ENCODE measurements at places on chromosomes 13 and 19.

DNA sequence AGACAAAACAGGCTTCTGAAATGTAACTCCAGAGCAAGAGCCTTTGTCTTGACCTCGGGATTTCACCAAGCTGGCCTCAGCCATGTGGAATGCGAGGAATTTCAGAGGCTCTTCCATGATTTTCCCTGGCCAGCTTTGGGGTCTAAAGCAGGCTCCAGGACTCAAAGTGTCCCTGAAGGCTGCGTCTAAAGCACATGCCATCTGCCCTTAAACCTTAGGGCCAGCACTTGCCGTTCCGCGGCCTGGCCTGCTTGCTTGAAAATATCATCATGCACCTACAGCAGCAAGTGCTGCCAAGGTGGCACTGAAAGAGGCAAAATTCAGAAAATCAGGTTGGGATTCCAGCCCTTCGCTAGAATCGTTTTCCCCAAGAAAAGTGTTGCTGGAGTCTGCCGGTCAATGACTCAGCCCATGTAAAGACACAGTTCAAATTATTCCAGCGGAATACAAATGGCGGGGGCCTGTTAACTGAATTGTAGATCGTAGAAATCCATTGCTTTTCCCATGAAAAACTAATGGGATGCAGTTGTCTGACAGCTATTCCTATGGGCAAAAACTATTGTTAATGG is 105.7 kb upstream of the RAP2A start:
- peak; percentile 59 for DNase-seq

DNA sequence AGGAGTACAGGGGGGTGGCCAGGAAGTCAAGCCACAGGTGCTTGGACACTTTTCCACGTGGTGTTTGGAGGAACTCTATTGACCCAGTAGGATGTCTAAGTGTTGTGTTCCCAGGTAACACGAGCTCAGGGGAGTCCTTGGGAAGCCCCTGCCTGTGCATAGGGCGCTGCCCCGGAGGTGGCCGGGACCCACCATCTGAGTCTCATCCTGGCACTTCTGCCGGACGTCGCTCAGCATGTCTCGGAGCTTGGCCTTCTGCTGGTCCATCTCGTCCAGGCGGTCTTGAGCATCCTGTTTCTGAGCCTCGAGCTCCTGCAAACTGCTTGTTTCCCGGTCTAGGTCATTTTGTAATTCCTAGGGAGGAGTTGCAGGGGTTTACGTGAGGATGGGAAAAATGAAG is 67.4 kb downstream of the EPS15L1 start:
- DNase-seq, result no peak

DNA sequence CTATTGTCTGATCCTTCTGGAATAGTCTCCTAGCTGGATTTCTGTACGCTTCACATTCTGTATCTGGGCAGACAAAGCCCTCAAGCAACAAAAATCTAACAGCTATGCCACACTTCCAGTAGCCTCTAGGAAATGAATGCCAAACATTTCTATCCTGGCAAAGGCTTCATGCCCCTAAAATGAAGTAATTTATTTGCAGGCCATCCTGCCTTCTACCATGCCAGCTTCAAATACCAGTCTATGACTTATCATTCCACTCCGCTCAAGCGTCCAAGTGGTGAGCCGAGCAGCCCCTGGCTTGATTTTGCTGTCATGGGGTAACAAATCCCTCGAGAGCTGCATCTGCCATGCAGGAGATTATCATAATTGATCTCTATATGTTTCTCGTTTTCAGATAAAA is 86.9 kb downstream of the LHFPL6 start:
- no peak for DNase-seq

DNA sequence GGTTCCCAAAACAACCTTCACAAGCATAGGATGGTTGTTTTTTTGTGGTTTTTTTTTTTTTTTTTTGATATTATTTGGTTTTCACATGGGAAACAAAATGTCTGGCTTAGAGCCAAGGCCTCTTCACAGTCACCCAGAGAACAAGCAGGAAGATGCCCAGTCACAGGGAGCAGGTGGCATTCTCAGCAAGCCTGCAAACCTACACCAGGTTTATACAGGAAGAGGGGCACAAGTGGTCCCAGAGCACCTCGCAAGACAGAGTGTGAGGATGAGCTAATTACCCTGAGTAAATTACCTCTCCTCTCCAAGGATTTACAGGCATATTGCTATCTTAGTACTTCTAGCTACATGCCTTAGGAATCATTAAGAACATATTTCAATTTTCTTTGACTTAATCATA is 1375.6 kb downstream of the EFNB2 start:
- DNase-seq, result no peak

DNA sequence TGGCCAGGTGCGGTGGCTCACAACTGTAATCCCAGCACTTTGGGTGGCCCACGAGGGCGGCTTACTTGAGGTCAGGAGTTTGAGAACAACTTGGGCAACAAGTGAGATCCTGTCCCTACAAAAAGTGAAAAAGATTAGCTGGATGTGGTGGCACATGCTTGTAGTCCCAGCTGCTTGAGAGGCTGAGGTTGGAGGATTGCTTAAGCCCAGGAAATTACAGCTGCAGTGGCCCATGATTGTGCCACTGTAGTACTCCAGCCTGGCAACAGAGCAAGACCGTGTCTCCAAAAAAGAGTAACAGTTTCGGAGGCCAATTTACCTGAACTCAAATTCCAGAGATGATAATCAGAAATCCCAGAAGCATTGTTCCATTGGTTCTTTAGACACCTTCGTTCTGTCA is 4.4 kb downstream of the ZNF473 start:
- DNase-seq, result no peak

Measured in iris pigment epithelial cell (primary cell).